Mucosa of descending colon (tissue), 3 donors: ENCODE measurements at places on chromosomes 7 and 10.

DNA sequence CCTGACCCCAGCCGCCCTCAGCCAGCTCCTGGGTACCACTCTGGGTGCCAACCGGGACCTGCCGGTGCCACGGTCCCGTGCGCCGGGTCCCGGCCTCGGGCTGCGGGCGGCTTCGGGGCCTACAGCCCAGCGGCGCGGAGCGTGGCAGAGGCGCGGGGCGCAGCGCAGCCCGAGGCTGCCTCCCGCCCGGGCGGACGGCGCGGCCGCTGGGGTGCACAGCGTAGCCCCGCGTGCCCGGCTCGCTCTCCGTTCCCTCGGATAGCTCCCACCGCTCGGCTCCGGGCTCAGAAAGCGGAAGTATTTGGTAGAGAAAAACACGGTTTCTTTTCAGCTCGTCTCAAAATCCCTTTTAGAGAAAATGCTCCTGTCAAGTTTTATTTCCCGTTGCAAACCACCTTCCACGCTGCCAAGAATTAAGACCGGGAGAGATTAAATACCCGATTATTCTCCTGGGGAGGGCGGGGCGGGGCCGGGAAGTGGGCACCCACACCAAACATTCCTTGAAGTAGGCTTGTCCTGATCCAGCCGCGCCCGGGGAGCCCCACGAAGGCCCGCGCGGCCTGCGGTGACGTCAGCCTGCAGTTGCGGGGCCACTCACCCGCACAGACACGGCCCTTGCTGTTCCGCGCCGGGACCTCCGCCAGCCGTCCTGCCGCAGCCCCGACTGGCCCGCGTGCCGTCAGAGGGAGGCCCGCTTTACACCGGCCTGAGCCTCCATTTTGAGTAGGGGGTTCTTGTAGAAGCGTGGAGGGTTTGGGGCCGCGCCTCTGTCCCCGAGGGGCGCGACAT lies 7.2 kb downstream of the HOXA13 start:
- peak; percentile 55 for DNase-seq

- DNase-seq = no peak
These were observed 149.4 kb downstream of the ZNF438 start for GRCh38 chr10:30882281-30882680.

DNA sequence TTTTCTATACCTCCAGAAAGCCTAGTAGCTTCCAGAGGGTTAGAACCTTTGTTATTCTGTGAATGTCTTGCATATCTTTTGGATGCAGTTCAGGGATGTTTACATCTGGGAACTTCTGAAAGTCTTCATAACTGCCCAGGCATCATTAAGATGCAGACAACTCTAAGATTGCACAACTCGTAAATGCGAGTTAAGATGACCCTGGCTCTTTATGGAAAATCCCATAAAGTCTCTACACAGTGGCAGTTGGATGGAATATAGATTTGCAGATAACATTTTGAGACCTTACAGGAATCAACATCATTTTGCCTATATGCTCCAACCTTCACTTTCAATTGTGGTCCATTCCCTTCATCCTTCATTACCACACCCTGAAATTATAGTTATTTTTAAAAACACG lies 151.7 kb downstream of the CREB5 start:
- DNase-seq = no peak

DNA sequence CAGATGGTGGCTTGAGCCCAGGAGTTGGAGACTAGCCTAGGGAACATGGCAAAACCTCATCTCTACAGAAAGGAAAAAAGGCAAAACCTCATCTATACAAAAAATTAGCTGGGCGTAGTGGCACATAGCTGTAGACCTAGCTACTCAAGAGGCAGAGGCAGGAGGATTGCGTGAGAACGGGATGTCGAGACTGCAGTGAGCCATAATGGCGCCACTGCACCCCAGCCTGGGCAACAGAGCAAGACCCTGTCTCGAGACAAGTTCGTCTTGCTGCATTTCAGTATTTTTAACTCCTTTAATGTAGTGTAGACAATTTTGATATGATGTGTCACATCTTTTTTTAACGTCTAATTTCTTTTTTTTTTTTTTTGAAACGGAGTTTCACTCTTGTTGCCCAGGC lies 31.4 kb upstream of the KMT2C start:
- DNase-seq = no peak

DNA sequence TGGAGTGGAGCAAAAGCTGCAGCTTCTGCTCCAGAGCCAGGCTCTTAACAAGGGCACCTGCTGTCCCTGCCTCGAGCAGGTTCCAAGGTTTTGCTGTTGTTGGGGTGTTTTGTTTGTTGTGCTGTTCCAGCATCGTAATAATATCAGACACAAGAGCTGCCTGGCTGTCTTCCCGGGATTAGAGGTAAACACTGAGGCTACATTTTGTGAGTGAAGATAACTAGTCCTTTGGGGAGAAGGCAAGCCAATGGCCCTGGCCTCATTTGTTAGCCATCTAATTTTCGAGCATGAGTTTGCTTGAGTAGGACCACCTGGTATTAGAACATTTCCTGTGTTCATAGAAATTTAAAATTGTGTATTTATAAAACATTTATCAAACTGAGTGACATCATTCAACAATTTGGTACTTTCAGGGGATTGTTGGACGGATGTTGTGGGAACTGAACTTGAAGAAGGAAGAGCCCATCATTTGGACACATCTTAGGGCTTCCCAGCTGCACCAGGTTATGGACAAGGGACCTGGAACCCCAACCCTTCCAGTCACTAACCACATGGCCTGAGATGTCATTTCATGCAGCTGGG lies 555.0 kb downstream of the TNS3 start:
- DNase-seq = no peak

- DNase-seq = no peak
These were observed 171.8 kb upstream of the POM121L12 start for GRCh38 chr7:52863652-52864051.

DNA sequence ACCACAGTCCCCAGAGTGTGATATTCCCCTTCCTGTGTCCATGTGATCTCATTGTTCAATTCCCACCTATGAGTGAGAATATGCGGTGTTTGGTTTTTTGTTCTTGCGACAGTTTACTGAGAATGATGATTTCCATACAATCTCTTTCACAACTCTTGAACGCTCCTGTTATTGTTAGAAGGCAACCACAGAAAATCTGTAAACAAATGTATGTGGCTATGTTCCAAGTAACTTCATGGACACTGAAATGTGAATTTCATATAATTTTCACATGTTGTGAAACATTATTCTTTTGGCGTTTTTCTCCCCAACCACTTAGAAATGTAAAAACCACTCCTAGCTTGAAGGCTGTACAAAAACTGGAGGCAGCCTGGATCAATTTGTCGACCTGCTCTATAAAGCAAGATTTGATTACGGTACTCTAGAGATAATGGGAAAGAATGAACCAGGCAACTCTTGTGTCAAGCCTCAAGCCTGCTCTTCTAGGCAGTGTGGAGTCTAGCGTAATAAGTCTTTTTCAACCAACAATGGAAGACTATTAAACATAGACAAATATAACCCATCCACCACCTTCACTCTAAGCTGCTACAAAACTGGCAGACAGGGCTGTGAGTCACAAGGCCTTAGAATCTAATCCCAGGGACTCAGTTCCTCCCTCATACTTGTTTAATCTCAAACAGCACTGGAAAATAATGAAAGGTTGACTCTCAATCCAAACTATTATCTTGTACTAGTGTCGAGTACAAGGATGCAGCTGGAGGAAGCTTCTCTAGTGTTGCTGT lies 22.7 kb downstream of the ARL3 start:
- no peak for DNase-seq

DNA sequence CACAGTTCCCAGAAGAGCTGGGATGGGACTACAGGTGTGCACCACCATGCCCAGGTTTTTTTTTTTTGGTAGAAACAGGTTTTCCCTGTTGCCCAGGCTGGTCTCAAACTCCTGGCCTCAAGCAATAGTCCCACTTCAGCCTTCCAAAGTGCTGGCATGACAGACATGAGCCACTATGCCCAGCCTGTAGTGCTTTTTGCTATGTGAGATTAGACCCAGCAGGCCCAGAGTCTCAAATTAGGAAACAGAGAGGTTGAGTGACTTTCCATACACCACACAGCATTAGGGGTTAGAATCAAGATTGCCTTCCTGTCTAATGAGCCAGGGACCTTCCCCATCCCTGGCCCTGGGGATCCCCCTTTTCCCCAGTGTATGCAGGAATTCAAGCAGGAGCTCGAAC lies 90.8 kb upstream of the KCTD7 start:
- DNase-seq = no peak

GRCh38 chr7:12434012-12434642 lies 30.5 kb upstream of the VWDE start:
- no peak for DNase-seq

GRCh38 chr7:114936471-114936870 lies 14.6 kb downstream of the MDFIC start:
- no peak for DNase-seq

GRCh38 chr7:138898255-138898654 lies 82.9 kb downstream of the KIAA1549 start:
- DNase-seq = no peak

- DNase-seq = no peak
These were observed 90.2 kb upstream of the ABI1 start for GRCh38 chr10:26950934-26951333.

DNA sequence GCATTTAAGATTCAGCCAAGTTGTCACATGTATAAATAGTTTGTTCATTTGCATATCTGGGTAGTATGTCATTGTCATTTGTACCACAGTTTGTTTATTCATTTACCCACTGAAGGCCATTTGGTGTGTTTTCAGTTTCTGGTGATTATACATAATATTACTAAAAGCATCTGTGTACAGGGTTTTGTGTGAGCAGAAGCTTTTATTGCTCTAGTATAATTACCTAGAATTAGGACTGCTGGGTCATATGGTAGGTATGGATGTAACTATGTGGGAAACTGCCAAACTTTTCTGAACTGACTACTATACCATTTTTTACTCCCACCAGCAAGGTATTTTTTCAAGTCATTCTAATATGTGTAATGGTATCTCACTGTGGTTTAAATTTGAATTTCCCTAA lies 584.0 kb upstream of the GHITM start:
- DNase-seq = no peak

GRCh38 chr10:123521556-123521955 lies 144.6 kb upstream of the GPR26 start:
- no peak for DNase-seq

DNA sequence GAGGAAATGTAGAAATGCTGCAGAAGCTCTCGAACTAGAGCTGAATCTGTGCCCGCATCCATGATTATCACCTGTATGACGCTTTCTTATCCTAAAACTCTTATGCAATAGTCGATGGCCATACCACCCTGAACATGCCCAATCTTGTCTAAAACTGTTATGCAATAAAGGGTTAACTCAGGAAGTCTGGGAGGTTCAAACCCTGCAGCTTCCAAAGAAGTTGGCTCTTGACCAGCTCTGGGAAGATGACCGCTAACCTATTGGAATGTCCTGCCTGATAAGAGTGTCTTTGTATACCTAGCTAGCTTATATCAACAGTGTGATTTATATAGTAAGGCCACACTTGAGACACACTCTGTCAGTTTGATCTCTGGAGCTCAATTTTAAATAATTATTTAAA lies 3.4 kb upstream of the C10orf88 start:
- DNase-seq = no peak

DNA sequence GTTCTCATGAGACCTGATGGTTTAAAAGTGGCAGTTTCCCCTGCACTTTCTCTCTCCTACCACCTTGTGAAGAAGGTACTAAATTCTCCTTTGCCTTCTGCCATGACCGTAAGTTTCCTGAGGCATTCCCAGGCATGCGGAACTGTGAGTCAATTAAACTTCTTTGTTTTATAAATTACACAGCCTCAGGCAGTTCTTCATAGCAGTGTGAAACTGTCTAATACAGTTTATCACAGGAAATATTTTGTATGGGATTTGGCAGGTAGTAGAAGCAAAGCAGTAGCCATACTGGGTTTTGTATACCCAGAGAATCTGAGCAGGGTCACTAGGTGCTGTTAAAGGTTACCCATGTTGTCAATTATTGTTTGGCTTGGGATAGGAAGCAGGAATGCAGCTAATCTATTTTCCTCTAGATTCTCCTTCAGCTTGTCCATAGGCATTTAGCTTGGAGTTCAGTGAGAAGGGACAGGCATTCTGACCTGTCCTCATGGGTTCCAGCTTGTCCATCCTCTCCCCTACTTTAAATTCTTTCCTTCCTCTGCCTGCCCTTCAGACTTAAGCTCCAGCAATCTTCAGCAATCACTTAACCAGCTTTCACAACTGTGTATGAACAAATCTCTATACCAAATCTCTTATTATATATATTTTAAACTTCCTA lies 186.7 kb downstream of the PCLO start:
- DNase-seq = no peak

GRCh38 chr10:117720931-117721835 lies 178.6 kb downstream of the EMX2 start:
- no peak for DNase-seq

DNA sequence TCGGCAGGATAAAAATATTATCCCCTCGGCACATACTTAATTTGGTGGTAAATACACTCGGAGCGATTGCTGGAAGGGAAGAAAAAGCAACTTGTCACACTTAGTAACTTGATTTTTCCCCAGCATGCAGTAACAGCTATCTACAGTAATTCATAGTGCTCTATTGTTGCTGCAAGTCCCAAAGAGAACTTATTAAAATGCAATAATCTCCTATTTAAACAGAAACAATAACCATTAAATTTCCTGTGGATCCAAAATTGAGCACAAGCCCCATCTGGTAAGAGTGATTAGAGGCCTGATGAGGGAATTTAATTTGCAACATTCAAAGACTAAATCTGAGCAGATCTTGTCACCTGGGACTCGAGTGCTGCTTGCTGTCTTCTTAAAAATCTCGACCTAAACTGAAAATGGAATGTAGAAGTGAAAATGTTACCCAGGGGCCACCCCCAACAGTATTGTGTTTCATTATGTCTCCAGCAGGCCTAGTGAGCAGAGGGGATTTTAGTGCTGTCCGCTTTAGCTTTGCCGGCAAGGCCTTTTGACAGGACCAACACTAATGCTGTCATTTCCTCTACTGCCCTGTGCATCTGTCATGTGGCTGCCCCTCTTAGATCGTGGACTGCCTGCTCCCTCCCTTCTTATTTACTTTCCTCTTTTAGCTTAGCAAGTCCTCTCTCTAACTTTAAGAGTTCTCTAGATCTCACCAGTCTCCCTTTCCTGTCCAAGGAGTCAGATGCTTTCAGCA lies 639.7 kb downstream of the AUTS2 start:
- DNase-seq = no peak

GRCh38 chr10:102121739-102122372 lies 1.7 kb upstream of the LDB1 start:
- DNase-seq = peak; percentile 32

DNA sequence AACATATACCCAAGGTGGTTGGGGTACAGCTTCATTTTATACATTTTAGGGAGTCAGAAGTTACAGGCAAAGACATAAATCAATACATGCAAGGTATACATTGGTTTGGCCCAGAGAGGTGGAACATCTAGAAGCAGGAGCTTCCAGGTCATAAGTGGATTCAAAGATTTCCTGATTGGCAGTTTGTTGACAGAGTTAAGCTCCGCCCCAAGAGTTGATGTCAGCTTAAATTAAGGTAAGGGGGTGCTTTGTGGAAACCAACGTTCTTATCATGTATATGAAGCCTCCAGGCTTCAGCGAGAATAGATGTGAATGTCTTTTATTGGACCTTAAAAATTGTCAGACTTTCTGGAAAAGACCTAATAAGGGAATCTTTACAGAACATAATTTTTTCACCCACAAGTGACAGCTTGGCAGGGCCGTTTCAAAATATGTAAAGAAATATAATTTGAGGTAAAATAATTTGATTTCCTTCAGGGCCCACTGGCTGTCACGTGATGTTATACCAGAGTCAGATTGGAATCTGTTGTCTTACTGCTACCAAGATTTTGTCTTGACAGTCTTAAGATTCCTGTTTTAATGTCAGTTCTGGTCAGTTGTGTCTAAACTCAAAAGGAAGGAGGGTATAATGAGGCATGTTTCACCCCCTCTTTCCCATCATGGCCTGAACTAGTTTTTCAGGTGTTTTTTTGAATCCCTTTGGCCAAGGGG lies 6.3 kb upstream of the PANK1 start:
- DNase-seq = no peak
